ENCODE measurements at places on chromosomes 2 and 18. TPM values are rescaled to one million over a fixed set of nuclear protein-coding genes. Genes with fewer than 3 reads are reported as not detected.
A peak's percentile ranks its signal among the peaks of the same experiment; 100 is the strongest.

The AQP12A gene
- not detected for polyA plus RNA-seq

DNA sequence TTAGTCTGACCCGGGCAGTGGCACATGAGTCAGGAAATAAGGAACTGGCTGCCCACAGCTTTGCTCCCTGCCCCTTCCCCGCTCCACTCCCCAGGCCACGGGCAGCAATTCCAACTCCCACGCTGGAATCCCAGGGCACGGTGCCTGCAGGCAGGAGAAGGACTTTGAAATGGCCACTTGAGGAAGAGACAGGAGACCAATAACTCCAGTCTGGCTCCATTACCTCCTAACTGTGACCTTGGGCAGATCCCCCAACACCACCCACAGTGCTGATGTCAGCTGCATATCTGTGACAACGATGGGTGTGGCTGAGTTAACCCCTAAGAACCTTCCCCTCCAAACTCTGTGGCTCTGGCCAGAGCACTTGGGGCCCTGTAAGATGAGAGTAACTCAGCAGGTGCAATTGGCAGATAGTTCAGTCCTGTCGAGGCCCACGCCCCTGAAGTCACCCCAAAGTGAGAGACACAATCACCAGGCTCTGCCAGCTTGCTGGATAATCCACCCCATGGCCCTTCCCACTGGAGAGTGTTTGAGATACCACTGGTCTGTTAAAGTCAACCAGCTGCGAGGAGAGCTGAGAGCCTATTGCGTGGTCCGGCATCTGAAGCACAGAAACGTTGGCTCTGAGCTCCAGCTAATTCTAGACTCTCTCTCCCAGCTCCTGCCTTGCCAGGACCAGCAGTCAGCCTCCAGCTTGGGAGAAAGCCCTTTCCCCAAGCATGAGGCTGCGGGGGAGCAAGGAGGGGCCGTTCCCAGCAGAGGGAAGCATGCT is 175.2 kb downstream of the TNS1 start:
- no peak for DNase-seq

- DNase-seq = no peak
Observed at GRCh38 chr2:42246562-42246961, 77.4 kb downstream of the EML4 start.

DNA sequence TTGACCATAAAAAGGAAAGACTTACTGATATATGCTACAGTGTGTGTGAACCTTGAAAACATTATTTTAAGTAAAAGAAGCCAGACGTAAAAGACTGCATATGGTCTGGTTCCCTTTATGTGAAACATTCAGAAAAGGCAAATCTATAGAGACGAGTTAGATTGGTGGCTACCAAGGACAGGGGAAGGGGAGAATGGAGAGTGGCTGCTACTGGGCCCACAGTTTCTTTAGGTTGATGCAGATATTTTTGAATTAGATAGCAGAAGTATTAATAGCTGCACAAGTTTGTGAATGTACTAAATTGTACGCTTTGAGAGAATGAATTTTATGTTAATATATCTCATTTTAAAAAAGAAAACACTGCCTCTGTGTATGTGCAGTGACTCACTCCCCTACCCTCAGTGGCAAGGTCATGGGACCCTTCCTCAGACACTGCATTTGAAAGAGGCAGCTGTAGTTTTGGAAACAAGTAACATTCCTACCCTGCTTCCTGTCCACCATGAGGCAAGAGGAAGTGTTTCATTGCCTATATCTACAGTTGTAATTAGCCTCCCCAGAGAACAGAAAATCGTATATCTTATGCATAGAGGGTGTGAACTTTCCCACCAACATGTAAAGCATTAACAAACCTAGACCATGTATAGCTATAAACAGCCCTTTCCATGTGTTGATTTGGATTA is 29.8 kb upstream of the ARMC9 start:
- DNase-seq = no peak

- peak; percentile 20 for DNase-seq
Observed at GRCh38 chr2:188623995-188624643, 332.4 kb downstream of the GULP1 start.

GRCh38 chr2:187397886-187398285 is 50.2 kb downstream of the CALCRL start:
- no peak for DNase-seq

Data from left kidney (tissue), 8 donors.